ENCODE measurements at places on chromosomes 2 and 18.
A peak's percentile ranks its signal among the peaks of the same experiment; 100 is the strongest.

DNA sequence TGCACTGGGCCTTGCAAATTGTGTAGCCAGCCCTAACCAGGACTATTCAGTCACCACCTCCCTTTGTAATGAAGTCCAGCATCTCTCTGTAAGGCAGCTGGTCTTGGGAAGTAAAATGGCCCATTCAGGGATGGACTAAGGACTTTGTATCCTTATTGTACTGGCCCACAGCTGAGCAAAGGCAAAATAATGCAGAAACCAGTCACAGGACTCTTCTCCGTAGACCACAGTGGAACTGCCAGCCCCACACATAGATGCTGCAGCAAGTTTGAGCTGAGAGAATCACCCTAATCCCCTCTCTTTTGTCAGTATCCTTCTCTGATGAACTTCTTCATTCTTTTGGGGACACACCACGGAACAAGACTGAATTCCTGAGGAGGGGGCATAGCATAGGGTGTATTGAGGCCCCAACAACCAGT is 73.6 kb upstream of the RTN4 start:
- DNase-seq = peak; percentile 24

DNA sequence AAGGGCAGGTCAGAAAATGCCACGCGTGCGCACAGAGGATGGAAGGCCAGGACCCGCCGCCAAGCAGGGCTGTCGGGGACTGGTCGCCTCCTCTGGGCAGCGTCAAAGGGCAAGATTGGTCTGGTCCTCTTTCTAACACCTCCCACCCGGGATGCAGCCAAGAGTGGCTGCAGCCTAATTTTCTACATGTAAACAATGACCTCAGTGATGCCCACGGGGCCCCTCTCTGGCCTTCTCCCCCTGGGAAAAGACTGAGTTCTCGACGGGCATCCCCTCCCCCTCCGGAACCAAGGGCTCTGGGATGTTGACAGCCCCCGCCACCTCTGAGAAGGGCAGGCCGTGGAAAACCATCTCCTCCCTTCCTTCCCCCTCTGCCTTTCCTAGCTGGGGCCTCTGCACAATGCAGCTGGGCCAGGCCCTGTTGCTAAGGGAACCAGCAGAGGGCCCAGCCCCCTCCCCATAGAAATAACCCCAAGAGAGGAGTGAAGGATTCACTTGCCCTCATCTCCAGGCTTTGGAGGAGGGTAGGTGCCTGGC is 80.0 kb upstream of the ZNF532 start:
- no peak for DNase-seq

- DNase-seq = no peak
These were observed 193.2 kb downstream of the CCDC85A start for GRCh38 chr2:56376699-56377665.

GRCh38 chr2:179344280-179344964 is 79.8 kb upstream of the SESTD1 start:
- DNase-seq = no peak

GRCh38 chr2:205571360-205571959 is 110.8 kb upstream of the NRP2 start:
- no peak for DNase-seq

- DNase-seq = no peak
These were observed 114.1 kb downstream of the RIF1 start for GRCh38 chr2:151523850-151524249.
